Activated naive CD4-positive, alpha-beta T cell treated with anti-CD3 and anti-CD28 coated beads, Interleukin-2, amount 50 U/mL, for 72 hours (primary cell): ENCODE measurements at places on chromosomes 7 and 10. TPM values are rescaled to one million over a fixed set of nuclear protein-coding genes. Genes with fewer than 3 reads are reported as not detected.

DNA sequence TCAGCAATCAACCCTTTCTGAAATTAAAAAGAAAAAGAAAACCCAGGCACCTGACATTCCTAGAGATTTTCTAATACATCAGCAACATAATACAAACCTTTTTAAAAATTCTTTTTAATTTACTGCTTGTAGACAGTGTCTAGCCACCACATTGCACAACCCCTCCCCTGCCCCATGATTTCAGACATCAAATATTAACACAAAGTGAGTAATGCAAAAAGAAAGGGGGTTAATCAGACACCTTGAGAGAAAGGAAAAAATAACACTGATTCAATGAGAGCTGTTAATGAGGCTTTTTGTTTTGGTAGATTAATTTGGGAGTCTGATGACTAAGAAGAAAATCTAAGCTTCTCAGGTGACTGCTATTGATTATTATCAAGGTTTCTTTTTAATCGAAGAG is 55.3 kb downstream of the SLC25A13 start:
- DNase-seq, result no peak

DNA sequence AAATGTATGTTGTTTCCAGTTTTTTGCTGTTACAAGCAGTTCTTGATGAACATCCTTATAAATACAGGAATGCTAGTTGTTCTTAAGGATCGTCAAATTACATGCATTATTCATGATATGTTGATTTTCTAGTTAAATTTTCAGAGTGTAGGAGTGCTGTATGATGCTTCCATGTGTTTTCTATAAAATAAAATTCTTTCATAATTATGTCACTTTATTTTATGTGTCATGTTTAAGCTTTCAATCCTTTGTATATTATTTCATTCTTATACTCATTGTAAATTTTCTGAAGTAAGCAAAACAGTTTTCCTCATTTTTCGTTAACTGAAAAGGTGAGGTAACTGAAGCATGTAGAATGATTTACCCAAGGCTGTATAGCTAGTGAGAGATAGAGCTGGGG is 16.8 kb upstream of the MYPN start:
- DNase-seq, result no peak

DNA sequence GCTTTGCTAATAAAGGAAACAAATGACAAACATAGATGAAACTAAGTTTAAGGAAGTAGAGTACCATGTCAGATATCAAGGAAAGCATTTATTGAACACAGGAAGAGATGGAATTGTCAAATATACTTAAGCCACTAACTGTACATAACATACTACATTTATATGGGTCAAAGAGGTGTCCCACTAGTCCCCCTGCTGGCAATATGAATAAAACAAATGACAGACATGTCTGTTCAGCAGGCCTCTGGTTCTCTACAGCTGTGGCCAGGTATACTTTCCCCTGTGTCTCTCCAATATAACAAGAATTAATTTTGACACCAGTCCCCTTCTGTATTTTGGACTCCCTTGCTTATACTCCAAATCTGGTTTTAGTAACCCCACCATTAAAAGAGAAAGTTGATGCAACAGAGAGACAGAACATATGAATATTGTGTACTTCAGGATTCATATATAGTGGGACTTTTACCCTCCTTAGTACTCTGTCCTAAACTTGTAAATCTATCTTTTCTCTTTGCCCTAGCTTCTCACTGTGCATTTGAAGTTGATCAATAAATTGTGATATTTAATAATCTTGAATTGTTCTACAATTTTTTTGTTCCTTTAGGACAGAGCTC is 42.9 kb downstream of the CD36 start:
- no peak for DNase-seq

DNA sequence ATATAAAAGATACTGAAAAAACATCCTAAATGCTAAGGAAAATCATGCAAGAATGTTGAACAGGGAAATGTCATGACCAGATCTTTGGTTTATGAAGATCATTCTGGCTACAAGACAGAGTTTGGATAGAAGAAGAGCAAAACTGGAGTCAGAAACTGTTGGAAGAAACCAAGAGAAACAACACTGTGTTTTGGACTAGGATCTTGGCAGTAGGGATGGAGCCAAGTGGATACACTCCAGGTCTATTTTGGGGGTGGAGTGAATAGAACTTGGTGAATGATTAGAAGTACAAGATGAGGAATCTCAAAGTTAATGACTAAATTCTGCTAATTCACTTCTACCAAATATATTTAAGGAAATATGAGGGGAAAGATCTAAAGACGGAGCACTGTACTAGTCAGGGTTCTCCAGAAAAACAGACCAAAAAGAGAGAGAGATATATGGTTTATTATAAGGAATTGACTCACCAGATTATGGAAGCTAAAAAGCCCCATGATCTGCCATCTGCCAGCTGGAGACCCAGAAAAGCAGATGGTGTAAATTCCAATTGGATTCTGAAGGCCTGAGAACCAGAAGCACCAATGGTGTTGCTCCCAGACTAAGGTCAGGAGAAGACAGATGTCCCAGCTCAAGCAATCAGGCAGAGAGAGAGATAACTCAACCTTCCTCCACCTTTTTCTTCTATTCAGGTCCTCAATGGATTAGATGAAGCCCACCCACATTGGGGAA is 254.9 kb downstream of the TRIL start:
- DNase-seq, result no peak

- no peak for DNase-seq
Observed at GRCh38 chr7:30851651-30852307, 59.9 kb upstream of the AQP1 start.

GRCh38 chr10:82402906-82403401 is 528.0 kb downstream of the NRG3 start:
- no peak for DNase-seq

DNA sequence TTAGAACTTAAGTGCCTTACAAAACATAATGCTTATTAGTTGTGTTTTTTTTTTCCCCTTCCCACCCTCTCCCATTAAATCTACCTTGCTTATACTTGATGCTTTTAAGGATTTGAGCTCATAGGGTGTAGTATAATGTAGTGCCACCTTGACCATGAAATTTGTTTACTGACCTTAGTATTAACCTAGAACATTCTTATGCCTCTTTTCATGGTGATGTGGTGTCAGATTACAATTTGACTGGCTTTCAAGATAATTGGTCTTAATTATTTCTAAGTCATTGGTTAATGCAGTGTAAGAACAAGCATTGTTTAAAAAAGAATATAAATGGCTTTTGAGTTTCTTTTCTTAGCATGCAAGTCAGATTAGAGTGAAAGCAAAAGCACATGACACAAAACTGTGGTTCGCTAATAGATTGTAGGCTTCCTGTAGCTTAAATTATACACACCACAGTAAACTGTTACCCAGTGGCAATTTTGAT is 61.8 kb downstream of the ADD3 start:
- DNase-seq, result no peak

DNA sequence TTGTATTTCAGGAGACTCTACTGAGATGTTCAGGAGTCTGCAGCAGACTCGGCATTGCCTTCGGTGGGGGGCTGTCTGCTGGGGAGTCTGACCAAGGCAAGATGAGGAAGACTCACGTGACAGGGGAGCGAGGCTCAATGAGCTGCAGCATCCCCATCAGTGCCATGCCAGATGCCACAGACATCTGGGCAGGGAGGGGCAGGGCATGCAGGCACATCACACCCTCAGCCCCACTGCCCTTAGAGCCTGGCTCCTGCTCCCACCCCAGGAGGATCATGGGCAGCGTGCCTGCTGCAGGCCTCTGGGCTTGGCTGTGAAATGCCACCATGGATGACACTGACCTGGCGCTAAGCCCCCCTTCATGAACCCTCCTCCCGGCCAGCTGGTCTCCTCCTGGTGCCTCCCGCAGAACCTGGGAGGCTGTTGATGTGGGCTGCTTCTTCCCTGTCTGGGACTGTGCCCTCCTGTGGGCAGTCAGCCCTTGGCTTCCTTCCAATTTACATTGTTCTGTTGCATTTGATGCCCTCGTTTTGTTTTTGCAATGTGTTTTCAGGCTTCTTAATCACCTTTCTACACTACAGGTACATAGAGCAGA is 235.0 kb downstream of the PAXIP1 start:
- no peak for DNase-seq

Gene OGDHL
- total RNA-seq, result 0.27 TPM

Gene NEUROD6
- total RNA-seq, result not detected
